ENCODE measurements at places on chromosomes 3 and 15.

- DNase-seq, result no peak
Measured at GRCh38 chr15:27685644-27686043, 413.5 kb downstream of the OCA2 start.

- no peak for DNase-seq
Measured at GRCh38 chr3:114093016-114093380, 36.5 kb downstream of the QTRT2 start.

DNA sequence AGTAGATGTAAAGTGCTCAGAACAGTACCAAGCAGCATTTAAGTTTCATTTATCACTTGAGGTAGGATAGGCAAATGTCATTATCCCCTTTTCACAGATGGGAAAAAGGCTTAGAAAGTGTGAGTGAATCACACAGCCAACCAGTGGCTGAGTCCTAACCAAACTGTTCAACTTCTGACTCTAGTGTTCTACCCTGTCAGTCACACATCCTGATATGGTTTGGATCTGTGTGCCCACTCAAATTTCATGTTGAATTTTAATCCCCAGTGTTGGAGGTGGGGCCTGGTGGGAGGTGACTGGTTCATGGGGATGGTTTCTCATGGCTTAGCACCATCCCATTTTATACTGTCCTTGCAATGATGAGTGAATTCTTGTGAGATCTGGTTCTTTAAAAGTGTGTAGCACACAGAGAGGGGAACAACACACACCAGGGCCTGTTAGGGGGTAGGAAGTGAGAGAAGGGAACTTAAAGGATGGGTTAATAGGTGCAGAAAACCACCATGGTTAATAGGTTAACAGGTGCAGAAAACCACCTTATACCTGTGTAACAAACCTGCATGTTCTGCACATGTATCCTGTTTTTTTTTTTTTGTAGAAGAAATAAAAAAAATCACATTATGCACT lies 304.7 kb downstream of the SUCLG2 start:
- no peak for DNase-seq

DNA sequence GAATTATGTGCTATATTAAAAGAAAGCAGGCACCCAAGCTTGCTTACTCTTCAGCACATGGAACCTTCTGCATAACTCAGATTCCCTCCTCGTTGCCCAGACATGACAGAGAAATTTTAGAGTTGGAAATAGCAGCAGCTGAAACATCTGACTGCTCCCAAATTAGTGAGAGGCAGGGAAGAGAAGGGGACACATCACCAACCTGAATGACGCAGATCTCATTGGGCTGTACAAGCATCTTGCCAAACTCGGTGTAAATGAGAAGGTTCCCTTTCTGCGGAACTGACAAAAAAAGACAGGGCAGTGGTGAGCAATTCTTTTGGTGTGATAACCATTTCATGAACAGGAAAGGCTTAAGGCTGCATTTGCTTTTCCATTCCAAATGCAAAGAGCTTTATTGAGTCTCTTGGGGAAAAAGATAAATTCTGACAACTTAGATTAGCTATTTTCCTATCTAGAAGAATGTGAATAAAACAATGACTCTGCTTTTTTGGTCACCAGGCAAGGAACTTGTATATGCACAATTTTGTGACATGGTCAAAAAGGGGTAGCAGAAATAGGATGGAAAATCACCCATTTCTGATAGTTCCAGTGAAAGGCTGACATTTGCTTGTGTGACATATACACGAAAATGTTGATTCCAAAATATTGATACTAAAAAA lies 35.1 kb downstream of the HGD start:
- DNase-seq, result no peak

DNA sequence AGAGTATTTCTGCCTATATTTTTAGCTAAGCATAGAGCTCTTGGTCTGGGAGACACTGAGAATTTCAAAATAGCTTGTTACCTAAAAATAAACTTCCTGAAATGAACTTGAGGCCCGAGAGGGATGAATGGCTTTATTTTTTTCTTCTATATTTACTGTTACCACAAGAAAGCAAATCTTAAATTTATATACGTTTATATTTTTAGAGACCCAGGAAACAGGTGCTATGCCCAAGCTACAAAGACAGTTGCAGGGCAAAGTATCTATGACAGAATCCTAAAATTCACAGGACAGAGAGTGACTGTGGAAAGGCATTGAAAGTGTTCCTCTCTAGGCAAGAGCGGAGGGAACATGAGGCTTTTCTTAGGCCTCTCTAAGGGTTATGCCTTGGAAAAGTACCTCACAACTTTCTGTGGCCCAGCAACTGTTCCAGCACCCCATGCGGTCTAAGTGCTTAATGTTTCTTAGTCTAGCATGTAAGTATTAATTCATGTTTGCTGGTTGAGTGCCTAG lies 36.5 kb downstream of the TGFBR2 start:
- no peak for DNase-seq

- DNase-seq, result no peak
Measured at GRCh38 chr3:4672725-4673275, 179.7 kb downstream of the ITPR1 start.

DNA sequence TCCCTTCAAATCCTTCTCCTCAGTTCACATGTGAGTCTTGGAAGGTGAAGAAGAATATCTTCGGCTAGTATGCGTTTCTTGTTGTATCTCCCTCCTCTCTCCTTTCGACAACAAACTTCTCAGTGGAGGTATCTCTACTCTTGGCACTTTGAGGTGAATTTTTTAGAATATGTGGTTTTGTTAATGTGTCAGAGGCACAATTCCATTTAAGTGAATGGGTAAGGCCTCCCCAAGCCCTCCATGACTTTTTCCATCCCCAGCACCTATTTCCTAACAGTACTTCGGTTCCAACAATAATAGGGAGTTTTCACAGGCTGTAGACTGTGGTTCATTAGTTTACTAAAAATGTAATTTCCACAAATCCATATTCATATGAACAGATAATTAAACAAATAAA lies 74.2 kb downstream of the TM4SF4 start:
- no peak for DNase-seq

- no peak for DNase-seq
Measured at GRCh38 chr15:74863239-74864056, 9.7 kb downstream of the SCAMP2 start.
